ENCODE measurements at places on chromosomes 3 and 15. TPM values are rescaled to one million over a fixed set of nuclear protein-coding genes. Genes with fewer than 3 reads are reported as not detected.
A peak's percentile ranks its signal among the peaks of the same experiment; 100 is the strongest.

LSMEM2 gene
- not detected for polyA plus RNA-seq

DNA sequence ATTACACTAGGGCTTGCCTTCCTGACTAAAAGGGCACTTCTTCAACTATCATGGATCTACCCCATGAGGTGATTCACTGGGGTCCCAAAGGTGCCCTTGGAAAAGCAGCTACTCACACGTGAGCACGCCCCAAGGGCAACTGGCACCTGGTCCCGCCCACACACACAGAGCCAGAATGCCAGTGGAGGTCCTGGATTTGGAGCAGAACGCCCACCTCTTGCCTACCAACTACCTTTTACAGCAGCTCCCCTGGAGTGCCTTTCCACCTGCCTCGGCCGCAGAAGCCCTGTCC lies 1.8 kb upstream of the CTDSPL start:
- no peak for DNase-seq

- peak; percentile 91 for DNase-seq
These were observed at the start of gene TFDP2 for GRCh38 chr3:142148792-142149672. Gene TFDP2, minus strand, starts transcription at chr3:142149544. Its CDS starts 47,795 bp downstream, at chr3:142101749.

DNA sequence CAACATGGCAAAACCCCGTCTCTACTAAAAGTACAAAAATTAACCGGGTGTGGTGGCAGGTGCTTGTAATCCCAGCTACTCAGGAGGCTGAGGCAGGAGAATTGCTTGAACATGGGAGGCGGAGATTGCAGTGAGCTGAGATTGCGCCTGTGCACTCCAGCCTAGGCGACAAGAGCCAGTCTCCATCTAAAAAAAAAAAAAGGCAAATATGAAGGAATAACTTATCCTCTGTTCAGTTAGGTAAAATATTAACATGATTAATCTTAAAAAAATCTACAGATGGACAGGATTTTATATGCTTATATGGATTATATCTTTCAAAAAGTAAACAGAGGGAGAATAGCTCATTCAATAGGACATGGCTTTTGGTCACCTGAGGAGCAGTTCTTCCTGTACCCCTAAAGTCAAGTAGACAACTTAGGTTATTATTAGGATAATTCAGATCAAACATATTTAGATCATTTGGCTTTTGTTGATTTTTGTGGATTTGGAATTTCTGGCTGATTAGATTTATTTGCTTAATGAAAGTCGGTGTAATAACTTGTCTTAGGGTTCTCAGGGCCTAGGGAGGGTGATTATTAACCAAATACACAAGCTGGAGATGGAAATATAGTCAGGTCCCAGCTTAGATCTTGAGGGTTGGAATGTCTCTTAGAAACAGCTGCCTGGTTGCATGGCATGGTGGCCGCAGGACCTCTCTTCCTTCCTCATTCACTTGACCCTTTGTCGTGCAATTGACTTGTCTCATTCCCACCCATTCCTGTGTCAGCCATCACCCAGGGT lies 82.1 kb upstream of the ONECUT1 start:
- DNase-seq: no peak

FRG2C gene
- polyA plus RNA-seq: not detected

- no peak for DNase-seq
These were observed 901.4 kb downstream of the MCTP2 start for GRCh38 chr15:95132774-95133173.

DNA sequence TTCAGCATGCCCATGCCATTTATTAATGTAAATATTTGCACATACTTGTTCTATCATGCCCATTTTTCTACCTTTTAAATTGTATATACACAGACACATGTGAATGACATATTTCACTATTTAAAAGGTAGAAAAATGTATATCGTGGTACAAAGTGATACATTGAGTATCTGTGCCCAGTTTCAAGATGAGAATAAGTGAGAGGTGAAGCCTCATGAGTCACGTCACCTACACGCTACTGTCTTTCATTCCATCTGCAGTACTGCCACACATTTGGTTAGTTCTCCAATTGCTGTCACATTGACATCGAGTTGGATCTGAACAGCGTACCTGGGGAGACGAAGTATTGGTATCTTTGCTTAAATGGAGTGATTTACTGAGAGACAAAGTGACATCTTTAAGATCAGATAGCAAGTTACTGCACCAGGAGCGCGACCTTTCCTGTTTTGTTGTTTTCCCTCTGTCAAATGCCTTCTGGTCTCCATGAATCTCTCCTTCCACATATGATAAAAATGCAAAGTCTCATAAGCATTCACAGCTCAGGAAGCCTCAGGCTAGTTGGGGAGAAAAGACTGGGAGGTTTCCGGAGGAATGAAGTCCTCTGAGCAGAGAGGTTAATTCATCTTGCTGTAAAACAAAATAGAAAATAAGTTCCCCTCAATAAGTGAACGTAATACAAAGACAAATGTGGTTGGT lies 12.0 kb downstream of the GREM1 start:
- no peak for DNase-seq

GRCh38 chr15:55031727-55032126 lies 165.0 kb downstream of the RSL24D1 start:
- no peak for DNase-seq

GRCh38 chr15:63593705-63594671 lies 3.2 kb upstream of the FBXL22 start:
- no peak for DNase-seq

GRCh38 chr15:78211189-78211921 lies 23.0 kb downstream of the ACSBG1 start:
- DNase-seq: no peak

ALPK3 gene
- polyA plus RNA-seq: 0.22 TPM

- no peak for DNase-seq
These were observed 33.1 kb downstream of the RASGRP1 start for GRCh38 chr15:38531509-38531908.

- no peak for DNase-seq
These were observed 29.8 kb upstream of the PSMD6 start for GRCh38 chr3:64053117-64053516.

GRCh38 chr3:150691414-150692040 lies 12.2 kb downstream of the ERICH6 start:
- no peak for DNase-seq

All from small intestine (tissue), 16 donors.